Dermis blood vessel endothelial cell (primary cell): ENCODE measurements at places on chromosomes 6 and 20.

GRCh38 chr6:39037082-39037508 lies 11.5 kb upstream of the GLP1R start:
- no peak for DNase-seq

DNA sequence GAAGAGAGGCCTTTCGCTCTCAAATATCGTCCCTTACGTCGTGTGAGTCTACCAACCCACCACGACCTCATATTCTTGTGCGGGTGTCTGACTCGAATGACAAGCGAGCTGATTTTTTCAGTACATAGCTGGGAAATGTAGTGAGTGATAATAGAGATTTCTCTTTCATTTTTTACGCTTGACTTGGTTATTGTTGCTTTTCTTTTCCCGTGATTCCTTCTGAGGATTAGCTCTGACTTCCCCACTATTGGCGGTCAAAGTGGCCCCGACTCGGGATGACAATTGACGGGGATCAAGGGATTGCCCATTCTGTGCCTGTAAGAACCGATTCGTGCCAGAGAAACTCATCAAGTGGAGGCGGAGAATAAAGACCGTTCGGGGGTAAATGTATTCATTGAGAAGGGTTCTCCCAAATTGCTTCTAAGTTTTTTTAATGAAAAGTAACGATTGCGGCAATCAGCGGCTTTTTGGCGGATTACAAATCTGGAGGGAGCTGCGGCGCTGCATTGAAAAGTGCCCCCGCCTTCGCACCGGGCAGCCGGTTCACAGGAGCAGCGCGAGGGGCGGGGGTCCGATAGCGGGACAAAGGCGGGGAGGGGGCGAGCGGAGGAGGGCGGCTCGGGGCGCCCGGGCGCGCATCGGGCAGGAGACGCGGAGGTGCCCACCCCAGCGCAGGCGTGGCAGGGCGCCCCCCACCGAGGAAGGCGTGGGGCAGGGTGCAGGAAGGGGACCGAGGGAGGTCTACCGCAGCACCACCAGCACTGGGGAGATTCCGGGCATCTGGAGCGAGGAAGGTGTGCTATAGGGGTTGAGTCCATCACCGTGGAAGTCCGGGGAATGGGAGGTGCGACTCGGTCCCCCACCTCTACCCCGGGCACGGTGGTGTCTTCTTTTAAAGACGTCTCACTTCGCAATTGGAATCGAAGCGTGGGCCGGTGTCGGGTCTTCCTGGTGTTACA lies 44.5 kb upstream of the OSTM1 start:
- DNase-seq: peak; percentile 15

DNA sequence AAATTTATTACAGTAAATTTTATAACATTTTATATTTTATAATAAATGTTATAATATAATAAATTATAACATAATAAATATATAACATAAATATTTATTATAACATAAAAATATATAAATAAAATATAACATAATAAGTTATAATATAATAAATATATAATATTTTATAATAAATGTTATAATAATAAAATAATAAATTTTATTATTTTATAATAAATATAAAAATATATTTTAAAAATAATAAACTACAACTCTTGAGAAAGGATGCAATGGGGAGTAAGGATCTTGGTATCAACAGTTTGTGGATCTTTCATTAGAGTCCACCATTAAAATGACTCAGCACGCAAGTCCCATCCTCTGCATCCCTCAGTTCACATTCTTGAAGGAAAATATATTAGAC lies 312.6 kb downstream of the MEI4 start:
- no peak for DNase-seq

DNA sequence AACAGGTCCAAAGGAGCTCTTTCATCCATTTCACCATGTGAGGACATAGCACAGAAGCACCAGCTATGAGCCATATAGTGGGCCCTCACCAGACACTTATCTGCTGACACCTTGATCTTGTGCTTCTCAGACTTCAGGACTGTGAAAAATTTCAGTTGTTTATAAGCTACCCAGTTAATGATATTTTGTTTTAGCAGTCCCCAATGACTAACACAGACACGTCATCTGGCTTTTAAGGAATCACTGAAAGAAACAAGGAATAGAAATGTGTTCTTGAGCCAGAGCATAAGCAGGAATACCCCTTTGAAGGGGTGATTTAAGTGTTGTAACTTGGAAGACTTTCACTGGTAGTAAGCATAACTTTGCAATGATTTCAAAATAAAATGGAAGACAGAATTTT lies 214.7 kb upstream of the PTCHD4 start:
- no peak for DNase-seq

- DNase-seq: no peak
Observed at GRCh38 chr20:46060975-46061374, 28.8 kb downstream of the NCOA5 start.

- no peak for DNase-seq
Observed at GRCh38 chr20:49863666-49864065, 51.0 kb downstream of the SLC9A8 start.

DNA sequence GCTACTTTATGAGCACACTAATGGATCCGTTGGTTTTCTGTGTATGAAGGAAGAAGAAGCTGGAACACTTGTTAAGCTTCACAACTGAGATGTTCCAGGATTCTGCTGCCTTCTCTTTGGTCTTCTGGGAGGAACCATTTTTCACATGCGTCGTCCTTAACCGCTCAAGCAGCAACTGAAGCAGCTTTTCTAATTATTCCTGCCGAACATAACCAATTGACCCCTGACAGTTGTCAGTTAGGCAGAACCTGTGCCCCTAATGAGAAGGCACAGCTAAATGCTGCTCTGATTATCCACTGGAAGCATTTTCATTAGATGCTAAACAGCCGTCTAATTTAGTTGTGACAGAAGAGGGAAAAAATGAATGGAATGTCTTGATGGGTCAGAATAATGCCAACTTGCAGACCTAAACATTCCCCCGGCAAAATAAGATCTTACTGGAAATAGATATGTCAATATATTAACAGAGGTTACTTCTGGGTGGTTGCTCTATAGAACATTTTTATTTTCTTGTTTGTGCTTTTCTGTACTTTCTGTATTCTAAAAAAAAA lies 85.0 kb upstream of the SMLR1 start:
- DNase-seq: no peak

GRCh38 chr20:14449323-14449722 lies 111.9 kb upstream of the FLRT3 start:
- peak; percentile 9 for DNase-seq

GRCh38 chr6:99446076-99446475 lies 21.0 kb upstream of the PNISR start:
- DNase-seq: no peak

GRCh38 chr20:49275216-49275615 lies 2.6 kb downstream of the ZNFX1 start:
- no peak for DNase-seq

- DNase-seq: no peak
Observed at GRCh38 chr20:38135271-38135650, 29.8 kb downstream of the TGM2 start.

- DNase-seq: peak; percentile 88
Observed at GRCh38 chr6:157823528-157824370, 703 bp downstream of the SNX9 start.

- DNase-seq: no peak
Observed at GRCh38 chr6:10610289-10610688, 84.1 kb downstream of the C6orf52 start.

- no peak for DNase-seq
Observed at GRCh38 chr6:107523054-107523791, 33.3 kb downstream of the SOBP start.

DNA sequence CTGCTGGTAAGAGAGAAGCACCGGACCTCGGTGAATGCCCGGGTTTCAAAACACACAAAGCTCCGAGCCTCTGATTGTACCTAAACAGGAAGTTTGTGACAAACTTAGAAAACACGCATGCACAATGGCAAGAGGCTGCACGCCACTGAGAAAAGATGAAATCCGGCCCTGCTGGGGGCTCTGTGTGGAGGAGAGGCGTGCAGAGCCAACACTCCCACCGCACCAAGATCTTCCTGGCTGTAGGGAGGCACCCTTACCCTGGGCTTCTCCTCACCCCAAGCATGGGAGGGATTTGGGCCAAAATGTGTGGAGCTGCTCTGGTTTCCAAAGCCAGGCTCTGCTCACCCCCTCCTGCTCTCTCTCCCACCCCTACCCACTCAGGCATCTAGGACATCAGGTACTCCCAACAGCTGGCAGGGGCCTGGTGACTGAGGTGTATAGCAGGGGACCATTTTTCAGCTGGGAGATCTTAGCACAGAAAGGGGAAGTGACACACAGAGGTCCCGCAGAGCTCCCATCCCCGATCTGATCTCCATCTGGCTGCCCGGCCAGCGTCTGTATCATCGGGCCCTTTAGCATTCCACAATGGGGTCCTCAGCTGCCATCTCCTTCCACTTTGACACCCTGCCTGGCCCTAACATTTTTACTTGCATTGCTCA lies 84.2 kb downstream of the TRERF1 start:
- DNase-seq: no peak

- DNase-seq: no peak
Observed at GRCh38 chr6:38234141-38234540, 405.6 kb downstream of the BTBD9 start.

GRCh38 chr6:5532941-5533340 lies 271.6 kb downstream of the FARS2 start:
- DNase-seq: no peak

DNA sequence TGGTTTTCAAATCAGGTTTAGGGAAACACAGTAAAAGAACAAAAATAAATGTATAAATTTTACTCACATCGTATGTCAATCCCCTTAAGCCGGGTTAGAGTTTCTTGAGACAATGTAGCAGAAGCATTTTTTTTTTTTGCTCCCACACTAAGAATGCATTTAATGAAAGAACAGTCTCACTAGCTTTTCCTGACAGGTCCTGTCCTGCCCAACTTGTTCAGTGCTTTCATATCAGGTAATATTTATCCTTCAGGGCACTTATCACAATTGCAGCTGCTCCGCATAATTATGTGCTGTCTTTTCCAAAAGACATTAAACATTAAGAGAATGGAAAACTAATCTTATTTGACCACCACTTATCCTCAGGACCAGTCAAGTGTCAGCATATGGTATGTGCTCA lies 632.0 kb downstream of the HTR1B start:
- DNase-seq: no peak

- no peak for DNase-seq
Observed at GRCh38 chr20:21936720-21937380, 231.4 kb downstream of the PAX1 start.

DNA sequence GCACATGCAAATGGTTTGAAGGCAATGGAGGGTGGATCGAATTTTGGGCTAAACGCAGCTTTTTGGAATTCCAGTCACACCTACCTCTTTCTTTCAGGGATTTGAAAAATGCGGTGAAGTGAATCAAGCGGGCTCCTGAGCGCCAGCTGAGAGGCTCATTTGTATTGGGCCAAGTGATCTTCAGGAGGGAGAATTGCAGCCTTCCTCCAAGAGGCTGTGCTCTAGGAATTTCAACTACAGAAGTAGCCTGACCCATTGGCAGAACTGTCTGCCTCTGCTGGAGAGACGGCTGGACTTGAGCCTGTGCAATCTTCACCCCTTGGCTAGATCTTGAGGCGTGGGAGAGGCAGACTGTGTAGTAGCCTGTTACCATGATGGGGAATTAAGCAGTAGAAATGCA lies 5.7 kb upstream of the TIAM2 start:
- no peak for DNase-seq

DNA sequence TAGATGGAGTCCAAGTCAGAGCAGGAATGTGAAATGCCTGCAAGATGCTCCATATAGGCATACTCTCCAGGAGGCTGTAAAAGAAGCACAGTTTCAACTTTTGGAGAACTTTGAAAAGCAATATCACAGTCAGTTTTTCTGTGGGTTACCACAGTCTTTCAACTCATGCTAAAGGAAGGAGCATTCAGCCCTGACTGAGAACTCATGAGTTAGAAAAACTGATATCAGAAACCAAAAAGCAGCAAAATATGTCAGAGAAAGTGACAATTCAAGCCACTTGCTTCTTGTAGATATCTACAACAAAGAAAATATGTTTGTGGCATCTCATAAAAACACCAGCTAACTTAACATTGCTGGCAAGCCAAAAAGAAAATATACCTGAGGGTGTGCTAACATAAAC lies 36.1 kb upstream of the PTCHD4 start:
- no peak for DNase-seq

- DNase-seq: no peak
Observed at GRCh38 chr6:149045404-149045803, 272.1 kb upstream of the TAB2 start.

DNA sequence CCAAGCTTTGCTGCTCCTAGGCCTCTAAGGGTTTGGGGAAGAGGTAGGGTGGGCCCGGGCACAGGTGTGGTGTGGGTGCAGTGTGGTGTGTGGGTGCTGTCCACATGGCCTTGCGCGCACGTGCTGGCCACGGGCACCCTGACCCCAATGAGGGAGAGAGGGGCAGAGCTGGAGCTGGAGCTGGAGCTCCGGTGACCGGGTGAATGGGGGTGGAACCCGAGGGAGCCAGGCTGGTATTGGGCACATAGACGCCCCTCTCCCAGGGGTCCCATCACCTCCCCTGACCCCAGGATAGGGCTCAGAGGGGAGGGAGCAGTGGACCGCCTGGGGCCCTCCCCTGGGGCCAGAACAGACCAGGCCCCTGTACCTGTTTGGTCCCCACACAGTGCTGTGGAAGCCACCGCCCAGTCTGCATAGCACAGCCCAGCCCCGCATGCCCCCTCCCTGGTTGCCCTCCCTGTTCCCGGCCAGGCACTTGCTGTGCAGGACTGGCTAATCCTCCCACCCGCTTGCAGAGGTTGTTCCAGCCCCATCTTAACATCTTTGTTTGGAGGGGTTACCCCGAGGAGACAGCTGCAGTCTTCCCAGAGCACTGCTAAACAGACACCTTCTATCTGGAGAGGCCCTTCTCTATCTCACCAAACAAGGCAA lies 984 bp downstream of the ADAM33 start:
- no peak for DNase-seq

- DNase-seq: no peak
Observed at GRCh38 chr6:149919834-149920225, 3.1 kb downstream of the RAET1G start.
